ENCODE measurements at places on chromosomes 16 and 17.

DNA sequence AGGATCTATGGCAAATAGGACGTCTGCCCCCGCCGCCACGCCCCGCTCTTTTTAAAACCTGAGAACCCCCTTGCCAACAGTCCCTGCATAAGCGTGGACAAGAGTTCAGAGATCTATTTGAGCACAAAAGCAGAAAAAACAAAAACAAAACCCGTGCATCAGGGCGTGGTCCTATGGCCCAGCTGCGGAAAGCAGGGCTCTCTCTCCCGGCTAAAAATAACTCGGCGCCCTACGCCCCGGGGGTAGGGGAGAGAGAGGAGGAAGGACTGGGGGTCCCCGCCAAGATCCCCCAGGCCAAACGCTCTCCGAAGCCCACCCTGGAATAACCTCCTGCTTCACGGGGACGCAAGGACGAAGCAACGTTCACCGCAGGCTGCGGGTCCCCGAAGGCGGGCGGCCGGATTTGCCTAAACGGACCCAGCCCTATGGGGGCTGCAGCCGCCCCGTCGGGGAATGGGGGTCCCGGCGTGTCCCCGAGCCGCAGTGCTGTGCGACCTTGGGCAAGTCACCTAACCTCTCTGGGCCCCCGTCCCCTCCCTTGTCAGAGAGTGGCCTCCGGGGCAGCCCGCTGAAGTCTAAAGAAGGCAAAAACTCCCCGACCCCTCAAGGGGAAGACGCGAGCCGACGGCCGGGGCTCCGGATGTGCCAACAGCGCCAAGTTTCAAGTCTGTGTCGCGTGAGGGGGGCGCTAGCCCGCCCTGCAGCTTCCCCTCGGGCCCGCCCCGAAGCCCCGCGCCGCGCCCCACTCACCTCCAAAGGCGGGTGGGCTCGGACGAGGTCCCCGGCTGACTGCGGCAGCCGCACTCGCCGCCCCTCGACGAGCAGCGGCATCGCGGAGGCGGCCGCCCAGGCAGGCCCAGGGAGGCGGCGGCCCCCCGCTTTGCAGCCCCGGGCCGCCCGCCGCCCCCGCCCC lies 477 bp downstream of the NTAN1 start:
- DNase-seq = peak; percentile 50

- DNase-seq = no peak
Observed at GRCh38 chr16:1061769-1062505, 10.6 kb upstream of the SSTR5 start.

DNA sequence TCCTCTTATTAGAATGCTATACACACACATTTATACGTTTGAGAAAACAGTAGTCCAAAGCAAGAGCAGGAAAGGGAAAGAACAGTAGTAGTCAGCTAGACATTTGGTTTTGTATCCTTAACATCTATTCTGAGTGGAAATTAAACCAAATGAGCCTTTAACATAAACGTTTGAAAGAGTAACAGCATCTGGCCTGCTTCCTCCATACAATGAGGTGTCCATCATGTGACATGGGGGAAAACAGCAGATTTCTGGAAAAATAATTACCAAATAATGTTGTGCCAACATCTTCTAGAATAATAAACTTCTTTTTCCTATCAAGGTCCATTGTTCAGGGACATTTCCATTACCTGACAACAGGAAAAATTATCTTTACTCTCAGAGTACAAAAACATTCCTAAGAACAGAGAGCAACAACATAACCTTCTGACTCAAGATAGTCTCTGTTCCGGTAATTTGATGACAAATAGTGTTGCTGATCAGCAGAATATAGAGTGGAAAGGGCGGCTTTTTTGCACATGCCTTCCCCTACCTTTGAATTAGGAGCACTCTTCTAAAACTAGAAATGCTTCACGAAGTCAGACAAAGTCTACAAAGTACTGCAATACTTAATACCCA lies 20.2 kb downstream of the CYTH1 start:
- DNase-seq = no peak

- DNase-seq = no peak
Observed at GRCh38 chr16:81427219-81427618, 17.4 kb upstream of the CMIP start.

GRCh38 chr17:5118219-5118618 lies 2.4 kb downstream of the USP6 start:
- no peak for DNase-seq

GRCh38 chr17:28759256-28759865 lies 15.6 kb downstream of the TRAF4 start:
- DNase-seq = no peak

- no peak for DNase-seq
Observed at GRCh38 chr16:72060405-72060804, 2.6 kb upstream of the HPR start.

GRCh38 chr17:43068570-43069367 lies 43.7 kb downstream of the RND2 start:
- no peak for DNase-seq

DNA sequence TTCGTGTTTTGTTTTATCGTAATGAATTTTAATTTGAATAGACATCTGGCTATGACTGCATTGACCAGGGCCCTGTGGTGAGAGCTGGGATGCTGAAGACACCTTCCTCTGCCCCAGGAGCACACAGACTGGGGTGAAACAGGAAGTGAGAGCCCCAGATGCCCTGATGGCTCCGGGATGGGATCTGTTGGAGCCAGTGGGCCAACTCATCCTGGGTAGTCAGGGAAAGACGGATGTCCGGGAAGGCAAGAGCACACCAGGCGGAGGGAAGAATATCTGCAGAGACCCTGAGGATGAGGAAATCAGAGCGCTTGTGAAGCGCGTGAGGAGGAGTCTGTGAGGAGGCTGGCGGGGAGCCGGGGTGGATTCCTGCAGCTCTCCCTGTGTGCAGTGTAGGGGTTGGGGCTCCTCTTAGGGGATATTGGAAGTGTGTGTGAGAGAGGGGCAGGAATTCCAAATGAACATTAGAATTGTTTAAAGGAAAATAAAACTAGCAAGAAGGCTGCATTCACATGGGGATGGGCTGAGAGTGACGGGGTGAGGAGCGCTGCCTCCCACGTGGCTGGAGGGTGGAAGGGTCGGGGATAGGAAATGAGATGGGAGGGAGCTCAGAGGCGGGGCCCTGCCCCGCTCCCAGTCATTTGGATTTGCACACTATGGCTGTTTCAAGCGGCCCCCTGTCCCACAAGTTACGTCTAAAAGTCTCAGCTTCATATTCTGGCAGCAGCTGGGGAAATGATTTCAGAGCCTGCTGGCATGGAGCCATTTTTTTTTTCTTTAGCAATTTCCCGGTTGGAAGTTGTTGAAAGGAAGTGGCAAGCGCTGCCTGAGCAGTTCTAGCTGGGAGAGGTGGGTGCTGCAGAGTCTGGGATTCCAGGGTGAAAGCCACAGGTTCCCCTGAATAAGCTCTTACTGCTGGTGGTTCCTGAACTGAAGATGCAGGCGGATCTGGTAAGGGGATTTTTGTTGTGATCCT lies 71.2 kb upstream of the LGALS9 start:
- DNase-seq = peak; percentile 57

DNA sequence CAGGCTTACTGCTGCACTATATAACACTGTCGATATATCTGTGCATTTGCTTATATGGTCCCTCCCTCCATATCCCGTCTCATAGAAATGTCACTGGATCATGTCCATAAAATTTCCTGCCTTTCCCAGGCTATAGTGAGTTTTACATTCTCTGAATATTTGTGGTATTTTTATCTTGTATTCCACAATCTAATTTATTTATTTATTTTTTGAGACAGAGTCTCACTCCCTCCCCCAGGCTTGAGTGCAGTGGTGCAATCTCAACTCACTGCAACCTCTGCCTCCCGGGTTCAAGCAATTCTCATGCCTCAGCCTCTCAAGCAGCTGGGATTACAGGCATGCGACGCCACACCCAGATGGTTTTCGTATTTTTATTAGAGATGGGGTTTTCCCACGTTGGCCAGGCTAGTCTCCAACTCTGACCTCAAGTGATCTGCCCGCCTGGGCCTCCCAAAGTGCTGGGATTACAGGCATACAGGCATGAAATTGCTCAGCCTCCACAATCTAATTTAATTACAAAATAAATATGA lies 12.9 kb downstream of the TRIM37 start:
- DNase-seq = no peak

- no peak for DNase-seq
Observed at GRCh38 chr16:55949518-55949917, 74.3 kb upstream of the CES5A start.

DNA sequence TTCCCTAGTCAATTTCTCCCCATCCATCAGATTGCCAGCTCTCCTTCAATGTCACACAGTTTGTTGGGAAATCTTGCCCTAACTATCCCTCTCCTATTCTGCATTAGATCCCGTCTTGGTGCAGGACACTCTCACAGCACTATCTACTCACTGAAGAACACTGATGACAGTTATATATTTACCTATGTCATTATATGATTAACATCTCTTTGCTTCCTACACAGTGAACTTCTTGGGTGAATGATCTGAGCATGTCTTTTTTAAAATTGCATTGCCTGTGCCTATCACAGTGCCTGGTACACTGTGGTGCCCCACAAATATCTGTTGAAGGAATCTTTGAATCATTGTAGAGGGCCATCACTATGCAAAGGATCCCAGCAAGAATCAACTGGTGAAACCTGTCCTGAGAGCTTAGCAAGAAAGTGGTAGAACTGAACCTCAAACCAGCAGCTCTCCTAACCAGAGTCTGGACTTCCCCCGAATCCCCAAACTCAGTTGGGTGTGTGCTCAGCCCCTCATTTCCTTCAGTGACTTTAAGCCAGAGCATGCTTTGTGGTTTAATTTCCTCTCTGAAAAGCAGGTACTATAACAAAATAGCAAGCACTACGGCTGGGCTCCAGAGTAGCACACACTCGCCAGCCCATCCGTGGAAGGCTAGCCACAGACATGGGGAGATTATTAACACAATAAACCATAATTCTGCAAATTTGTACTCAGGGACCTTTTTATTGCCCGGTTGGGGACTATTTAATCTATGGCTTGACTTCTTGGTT lies 680.7 kb upstream of the SALL1 start:
- no peak for DNase-seq

- no peak for DNase-seq
Observed at GRCh38 chr16:75854152-75854551, 127.9 kb upstream of the CPHXL start.

DNA sequence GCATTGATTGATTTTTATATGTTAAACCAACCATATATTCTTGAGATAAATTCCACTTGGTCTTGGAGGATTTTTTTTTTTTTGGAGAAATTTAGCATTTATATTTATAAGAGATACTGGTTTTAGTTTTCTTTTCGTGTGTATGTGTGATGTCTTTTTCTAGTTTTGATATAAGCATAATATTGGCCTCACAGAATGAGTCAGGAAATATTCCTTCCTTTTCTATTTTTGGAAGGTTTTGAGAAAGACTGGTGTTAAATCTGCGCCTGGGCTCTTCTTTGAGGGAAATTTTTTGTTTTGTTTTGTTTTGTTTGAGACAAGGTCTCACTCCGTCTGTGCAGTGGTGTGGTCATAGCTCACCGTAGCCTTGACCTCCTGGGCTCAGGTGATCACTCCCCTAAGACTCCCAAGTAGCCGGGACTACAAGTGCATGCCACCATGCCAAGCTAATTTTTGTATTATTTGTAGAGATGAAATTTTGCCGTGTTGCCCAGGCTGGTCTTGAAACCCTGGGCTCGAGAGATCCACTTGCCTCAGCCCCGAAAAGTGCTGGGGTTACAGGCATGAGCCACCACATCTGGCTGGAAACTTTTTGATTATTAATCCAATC lies 28.8 kb upstream of the CCL22 start:
- DNase-seq = no peak

DNA sequence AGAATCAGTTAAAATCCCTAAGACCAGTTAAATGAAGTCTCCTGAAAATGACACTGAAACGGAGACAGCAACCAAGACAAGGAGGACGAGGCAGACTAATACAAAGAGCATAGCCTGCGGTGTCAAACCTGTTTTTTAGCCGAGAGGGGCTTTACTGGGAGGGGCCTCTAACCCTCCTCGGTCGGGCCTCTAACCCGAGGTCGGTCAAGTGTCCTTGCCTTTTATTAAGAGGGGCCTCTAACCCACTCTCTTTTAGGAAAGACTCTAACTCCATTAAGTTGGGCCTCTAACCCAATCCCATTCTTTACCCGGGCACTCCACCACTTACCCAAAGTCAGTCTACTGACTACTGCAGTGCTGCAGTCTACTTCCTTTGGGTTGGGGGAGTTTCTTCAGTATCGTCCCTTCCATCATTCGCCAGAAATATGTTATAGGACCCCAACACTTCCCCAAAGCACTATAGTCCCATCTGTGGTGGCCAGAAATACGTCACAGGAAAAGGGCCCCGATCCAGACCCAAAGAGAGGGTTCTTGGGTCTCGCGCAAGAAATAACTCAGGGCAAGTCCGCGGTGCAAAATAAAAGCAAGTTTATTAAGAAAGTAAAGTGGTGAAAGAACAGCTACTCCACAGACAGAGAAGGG lies 39.2 kb upstream of the ARL4D start:
- no peak for DNase-seq

Data from inflammatory macrophage (primary cell).